ENCODE measurements at places on chromosomes 11 and 22.
A peak's percentile ranks its signal among the peaks of the same experiment; 100 is the strongest.

GRCh38 chr22:48473202-48473601, 1354.5 kb downstream of the BRD1 start:
- no peak for DNase-seq

GRCh38 chr11:61711498-61711897, 31.3 kb downstream of the DAGLA start:
- no peak for DNase-seq

- DNase-seq, result no peak
Observed at GRCh38 chr22:31278626-31279326, 13.5 kb downstream of the PIK3IP1 start.

DNA sequence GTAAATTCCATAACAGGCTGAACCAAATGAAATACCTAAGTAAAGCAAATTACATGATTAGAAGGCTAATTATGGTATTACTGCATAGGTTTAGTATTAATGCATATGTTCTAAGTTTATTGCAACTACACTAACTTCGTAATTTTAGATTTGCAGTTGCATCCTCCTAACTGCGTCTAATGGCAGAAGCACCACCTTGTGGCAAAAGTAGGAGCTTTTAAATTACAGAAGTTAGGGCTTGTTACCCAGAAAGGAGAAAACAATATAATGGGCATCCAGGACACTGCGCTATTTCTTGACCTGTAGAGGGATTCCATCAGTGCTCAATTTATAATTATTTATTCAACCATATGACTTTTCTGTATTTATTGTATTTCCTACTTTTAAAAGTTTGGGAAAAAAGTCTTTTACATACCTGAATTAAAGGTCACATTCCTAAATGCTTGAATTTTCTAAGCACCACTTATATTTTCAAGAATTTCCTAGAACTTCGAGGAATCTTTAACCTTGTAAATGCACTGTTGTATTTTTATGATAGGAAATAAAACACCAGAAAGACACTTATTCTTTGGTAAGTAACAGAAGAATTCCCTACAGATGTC, 16.3 kb upstream of the GPR83 start:
- peak; percentile 30 for DNase-seq

- DNase-seq, result no peak
Observed at GRCh38 chr22:38923463-38924346, 33.7 kb upstream of the APOBEC3A start.

GRCh38 chr11:13310443-13310842, 32.9 kb downstream of the BMAL1 start:
- DNase-seq, result no peak

- no peak for DNase-seq
Observed at GRCh38 chr11:27608951-27609350, 91.3 kb downstream of the BDNF start.

- DNase-seq, result no peak
Observed at GRCh38 chr22:35915477-35916013, 113.1 kb downstream of the RBFOX2 start.

- no peak for DNase-seq
Observed at GRCh38 chr11:84905411-84905810, 721.7 kb downstream of the DLG2 start.

DNA sequence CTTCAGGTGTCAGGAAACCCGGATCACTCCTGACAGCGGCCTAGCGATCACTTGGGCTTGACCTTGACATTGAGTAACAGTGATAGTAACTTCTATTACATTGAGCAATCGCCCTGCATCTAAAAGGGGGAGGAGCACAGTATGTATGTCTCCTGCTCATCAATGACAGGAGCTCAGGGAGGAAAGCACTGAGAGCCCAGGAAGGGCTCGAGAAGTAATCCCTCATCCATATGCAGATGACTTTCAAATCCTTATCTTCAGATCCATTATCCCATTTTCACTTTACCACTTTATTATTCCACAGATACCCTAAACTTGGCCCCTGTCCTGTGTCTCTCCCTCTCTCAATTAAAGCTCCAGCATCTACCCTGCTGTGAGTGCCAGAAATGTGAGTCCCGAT, 47.8 kb downstream of the ABTB2 start:
- DNase-seq, result peak; percentile 75

DNA sequence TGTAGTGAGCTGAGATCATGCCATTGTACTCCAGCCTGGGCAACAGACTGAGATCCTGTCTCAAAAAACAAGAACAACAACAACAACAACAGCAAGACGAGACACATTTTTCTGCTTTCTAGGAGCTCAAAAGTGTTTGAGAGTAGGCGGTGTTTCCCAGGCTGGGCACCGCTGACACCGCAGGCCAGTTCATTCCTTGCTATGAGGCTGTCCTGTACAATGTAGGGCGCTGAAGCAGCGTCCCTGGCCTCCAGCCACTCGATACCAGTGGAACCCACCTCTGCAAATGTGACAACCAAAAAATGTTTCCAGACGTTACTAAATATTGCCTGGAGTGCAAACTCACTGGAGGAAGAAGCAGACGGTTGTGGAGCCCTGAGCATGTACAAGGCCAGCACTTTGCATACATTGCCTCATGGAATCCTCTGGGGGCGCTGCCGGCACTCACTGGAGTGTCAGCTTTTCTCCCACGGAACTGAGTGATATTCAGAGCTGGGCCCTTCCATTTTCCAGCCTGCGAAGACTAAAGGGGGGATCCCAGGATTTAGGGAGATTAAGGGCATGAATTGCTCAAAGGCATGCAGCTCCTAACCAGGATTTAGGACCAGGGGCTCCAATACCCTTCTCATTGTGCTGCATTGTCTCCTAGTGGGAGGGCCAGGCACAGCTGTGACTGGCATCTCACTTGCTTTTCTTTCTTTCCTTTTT, 5.8 kb upstream of the MIEF1 start:
- peak; percentile 85 for DNase-seq

- no peak for DNase-seq
Observed at GRCh38 chr22:19566279-19567156, 42.3 kb upstream of the CLDN5 start.

DNA sequence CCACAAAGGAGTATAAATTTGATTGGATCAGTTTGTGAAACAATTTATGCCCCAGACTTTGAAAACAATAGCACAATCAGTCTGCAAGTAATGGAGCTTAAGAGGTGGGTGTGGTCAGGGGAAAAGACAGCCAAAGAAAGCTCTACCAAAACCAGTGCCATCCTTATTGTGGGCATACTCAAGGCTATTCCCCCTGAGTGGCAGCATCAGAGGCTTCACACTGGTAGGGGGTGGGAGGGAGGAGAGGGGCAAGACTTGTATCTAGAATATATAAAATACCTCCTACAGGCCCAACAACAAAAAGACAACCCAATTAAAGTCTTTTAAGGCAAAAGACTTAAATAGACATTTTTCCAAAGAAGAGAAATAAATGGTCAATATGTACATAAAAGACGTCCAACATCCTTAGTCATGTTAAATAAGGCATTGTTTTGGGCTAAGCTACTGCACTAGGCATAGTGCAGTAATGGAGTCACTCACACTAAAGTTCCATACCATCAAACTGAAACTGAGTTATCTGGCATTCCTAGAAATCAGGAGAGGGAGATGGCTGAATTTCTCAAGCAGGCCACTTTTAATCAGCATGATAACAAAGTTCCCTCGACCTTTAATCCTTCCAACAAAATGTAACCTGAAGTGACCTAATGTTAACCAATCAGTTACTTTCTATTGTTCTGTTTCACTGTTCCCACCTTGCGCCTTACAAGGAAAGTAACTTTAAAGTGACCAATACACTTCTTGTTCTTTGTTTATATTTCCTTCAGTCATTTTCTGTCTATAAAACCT, 24.8 kb downstream of the NARS2 start:
- DNase-seq, result no peak

GRCh38 chr22:39148727-39149535, 3.5 kb downstream of the CBX7 start:
- no peak for DNase-seq

- no peak for DNase-seq
Observed at GRCh38 chr11:130674686-130675308, 226.4 kb downstream of the ADAMTS15 start.

DNA sequence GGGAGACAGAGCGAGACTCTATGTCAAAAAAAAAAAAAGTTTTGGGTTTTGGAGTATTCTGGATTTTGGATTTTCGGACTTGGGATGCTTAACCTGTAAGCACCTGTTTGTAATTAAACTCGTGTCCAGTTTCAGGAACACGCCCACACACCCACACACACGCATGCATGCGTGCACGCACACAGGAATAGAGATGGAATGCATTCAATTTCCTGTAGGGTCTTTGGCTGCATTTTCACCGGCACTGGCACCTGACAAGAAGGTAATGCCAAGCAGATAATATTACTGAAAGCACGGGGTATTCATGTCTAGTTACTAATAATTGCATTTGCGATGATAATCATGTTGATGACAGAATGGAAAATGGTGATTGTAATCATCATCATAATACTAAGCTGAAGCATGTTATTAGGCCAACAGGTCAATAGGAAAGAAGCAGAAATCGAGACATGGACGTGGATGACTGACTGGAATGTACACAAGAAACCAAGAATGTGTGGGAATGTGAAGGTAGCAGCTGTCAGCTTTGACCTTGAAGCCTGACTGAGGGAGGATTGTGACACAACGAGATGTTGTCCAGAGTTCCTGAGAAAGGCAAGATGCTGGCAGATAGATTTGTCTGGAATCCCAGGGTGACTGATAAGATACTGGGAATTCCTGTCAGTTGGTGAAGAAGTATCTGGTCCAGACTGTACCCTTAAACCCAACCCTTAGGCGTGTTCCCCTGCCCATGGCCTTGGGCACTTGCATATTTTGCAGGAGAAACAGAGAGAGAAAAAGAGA, 108.6 kb downstream of the SYN3 start:
- no peak for DNase-seq

- peak; percentile 61 for DNase-seq
Observed at GRCh38 chr11:33172996-33173395, 11.7 kb upstream of the CSTF3 start.

DNA sequence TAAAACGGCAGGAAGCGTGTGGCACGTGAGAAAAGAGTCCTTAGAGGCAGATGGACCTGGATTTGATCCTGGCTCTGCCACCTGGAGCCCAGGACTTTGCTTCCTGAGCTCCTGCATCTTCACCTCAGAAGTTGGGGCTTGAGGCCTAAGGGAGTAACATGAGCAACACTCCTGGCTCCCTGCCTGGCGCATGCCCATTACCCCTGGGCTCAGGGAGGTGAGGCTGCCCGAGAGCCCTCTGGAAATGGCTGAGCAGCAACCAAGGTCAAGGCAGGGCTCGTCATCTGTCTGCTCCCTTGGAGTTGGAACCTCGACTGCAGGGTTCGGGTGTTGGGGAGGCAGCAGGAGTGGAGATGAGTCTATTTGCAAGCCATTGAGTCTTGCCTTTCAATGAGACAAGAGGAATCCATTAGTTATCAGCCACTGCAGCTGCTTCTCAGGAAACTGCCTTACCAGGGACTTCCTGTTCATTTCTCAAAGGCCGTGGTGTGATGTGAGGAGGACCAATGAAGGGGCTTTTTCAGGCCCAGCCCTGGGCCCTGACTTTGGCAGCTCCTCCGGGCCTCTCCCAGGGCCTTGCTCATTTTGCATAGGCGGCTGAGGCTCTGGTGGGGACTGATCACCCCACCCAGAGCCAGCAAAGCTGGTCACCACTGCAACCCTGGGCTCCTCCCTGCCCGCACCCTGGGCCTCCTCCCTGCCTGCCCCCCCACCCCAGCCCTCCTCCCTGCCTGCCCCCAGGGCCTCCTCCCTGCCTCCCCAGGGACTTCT, 6.4 kb downstream of the FADS2 start:
- peak; percentile 90 for DNase-seq
